ENCODE measurements at places on chromosomes 1 and 21.

GRCh38 chr21:41321908-41322495 is 5.4 kb downstream of the FAM3B start:
- no peak for DNase-seq

GRCh38 chr1:83763361-83764095 is 235.4 kb downstream of the TTLL7 start:
- no peak for DNase-seq

GRCh38 chr1:80542231-80542630 is 1258.5 kb upstream of the ADGRL2 start:
- no peak for DNase-seq

GRCh38 chr1:114270718-114271117 is 117.0 kb upstream of the SYT6 start:
- no peak for DNase-seq

DNA sequence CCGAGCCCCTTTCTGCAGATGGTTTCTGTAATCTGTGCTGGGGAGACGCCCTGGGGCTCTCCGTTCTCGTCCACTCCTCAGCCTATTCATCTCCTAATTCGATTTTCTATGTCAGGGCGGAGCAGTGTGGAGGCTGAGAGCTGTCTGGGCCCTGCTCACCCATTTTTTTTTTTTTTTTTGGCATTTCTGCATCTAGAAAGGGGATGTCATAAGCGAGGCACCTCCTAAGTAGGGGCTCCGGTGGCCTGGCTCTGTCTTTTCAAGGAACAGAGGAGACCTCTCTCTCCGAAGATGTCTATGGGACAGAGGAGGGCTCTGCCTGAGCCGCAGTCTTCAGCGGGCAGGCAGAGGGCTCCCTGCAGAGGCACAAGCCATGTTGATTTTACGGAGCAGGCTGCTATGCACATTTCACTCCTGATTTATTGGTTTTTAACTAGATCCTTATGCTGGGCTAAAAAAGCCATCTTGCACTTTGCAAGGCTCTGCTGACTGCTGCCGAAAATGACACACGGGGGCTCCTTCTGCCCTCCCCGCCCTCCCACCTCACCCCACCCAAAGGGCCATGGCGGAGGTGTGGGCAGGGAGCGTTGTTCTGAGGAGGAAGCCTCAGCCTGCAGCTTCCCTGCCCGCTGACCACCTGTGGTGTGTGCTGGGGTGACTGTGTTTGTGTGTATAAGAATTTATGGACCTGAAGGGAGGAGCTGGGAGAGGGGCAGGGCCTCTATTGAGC is 71.0 kb downstream of the FOXD2 start:
- no peak for DNase-seq

GRCh38 chr1:9814619-9815018 is 9.1 kb downstream of the CLSTN1 start:
- DNase-seq: no peak

DNA sequence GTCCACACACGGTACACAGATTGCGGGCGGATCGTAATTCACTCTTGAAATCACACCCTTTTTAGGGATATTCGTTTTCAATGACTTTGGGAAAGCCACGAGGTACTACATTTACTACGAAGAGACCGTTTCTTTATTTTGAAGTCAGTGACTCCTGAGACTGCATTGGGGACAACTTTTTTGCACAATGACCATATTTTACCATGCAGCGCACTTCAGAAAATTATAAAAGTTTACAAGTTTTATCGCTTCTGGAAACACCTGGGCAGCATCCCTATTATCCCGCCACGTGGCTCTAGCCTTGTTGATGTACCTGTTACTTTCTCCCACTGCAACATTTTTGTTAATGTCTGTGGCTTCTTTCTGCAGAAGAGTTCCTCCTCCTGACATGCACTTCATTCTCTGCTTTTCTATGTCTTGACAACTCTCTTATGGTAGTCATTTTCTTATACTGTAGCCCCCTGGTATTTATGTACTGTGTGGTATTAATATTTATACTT is 1.3 kb upstream of the AKT3 start:
- DNase-seq: no peak

DNA sequence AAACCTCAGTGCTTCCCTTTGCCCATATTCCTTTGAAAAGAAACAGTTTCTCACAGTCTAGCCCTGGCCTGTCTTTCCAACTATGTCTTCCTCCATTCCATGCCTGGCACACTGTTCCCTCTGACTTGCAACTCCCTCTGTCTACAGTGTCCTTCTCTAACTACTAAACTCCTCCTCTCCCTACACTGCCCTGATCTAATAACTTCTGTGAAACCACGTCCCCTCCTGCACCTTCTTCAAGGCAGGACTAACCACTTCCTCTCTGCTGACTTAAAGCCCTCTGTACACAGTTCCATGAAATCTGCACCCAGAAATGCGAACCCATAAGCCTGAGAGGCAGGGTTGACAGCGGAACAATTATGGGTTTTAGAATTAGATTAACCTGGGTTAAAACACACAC is 62.2 kb upstream of the ATP1B1 start:
- DNase-seq: no peak

DNA sequence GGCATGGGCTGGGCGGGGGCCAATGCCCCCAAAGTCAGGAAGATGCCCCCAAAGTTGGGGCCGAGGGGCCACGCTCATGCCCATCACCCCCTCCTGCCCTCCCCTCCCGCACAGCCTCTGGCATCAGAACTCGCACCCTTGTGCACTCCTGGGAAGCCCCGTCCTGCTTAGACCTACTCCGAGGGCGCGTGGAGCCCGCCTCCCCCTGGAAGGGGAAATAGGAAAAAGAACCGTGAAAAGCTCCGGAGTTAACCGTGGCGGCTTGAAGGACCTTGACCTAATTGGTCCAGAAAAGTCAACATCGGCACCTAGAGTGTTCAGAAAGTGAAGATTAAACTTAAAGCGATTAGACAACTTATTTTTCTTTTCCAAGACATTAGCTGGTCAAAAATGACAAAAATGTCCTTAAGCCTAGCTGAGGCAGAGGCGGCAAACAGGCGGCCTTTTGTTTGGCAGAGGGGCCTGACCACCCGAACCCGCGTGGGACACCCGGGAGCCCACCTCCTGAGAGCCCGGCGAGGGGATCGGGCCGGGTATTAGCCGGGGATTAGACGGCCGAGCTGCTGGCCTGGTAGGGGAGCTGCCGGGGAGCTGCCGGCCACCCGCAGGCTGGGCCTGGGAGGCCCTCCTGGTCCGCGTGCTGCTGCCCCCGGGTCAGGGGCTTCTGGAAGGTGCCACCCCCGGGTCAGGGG is 65.5 kb downstream of the PRDM16 start:
- DNase-seq: no peak

All from NCI-H1417 treated with DMSO at 0.1 percent for 48 hours (cell line).